CD8-positive, alpha-beta memory T cell (primary cell): ENCODE measurements at places on chromosomes 6 and 20.

GRCh38 chr6:117496383-117496990 is 14.0 kb downstream of the DCBLD1 start:
- no peak for DNase-seq

DNA sequence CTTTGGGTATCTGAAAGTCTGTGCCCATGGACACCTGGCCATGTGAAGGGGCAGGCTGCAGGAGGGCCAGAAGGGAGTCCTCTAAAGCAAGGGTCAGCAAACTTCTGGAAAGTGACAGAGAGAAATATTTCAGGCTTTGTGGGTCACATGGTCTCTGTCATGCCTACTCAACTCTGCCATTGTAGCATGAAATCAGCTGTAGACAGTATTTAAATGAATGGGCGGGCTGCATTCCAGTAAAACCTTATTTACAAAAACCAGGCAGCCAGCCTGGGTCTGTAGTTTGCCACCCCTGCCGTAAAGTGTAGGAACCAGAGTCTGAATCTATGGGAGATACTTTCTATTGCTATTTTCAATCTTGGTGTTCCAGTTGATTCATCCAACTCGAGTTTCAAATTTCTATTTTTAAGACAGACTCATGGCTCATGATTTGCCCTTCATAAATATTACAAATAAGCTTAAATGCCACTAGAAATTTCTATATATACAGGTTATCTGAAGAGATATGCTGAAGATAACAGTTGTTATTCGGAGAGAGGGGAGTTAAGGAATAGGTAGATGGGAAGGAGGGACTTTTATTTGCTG is 19.0 kb upstream of the ADGRF4 start:
- no peak for DNase-seq

DNA sequence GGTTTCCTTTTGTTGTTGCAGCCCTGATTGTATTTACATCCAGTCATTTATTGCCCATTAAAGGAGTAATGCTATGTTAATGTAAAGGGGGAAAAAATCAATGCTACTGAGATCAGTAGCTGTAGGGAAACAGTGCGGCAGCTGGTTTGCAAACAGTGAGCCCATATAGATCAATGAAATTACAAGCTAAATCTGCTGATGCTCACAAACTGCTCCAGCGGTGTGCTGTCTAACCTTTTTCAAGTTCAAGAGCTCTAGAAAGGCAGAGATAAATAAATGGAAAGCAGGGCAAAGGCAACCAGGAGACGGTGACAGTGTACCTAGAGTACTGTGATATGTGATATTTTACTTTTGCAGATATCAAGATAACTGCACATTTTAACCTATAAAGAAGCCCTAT is 449.0 kb upstream of the MMS22L start:
- no peak for DNase-seq

- DNase-seq, result no peak
Observed at GRCh38 chr6:35136185-35136584, 5.0 kb downstream of the TCP11 start.

GRCh38 chr6:137202078-137202477 is 17.1 kb downstream of the IFNGR1 start:
- DNase-seq, result no peak

DNA sequence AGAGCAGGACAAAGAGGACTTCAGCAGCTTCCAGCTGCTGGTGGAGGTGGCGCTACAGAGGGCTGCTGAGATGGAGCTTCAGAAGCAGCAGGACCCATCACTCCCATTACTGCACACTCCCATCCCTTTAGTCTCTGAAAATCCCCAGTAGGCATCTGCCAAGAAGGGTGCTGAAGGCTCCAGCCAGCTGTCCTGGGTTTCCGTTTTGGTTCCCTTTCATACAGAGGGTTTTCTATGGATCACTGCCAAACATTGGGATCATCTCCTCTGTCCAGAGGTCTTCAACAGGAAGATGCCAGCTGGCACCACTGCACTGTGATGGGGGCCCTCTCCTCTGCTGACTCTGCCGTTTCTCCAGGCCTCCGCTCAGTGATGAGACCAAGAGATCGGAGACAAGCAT is 14.3 kb upstream of the RAB5IF start:
- DNase-seq, result no peak

GRCh38 chr20:14582855-14583254 is 245.4 kb upstream of the FLRT3 start:
- DNase-seq, result no peak

- DNase-seq, result no peak
Observed at GRCh38 chr6:4521070-4521469, 255.1 kb upstream of the CDYL start.

- DNase-seq, result no peak
Observed at GRCh38 chr20:51440589-51440988, 101.9 kb downstream of the NFATC2 start.

DNA sequence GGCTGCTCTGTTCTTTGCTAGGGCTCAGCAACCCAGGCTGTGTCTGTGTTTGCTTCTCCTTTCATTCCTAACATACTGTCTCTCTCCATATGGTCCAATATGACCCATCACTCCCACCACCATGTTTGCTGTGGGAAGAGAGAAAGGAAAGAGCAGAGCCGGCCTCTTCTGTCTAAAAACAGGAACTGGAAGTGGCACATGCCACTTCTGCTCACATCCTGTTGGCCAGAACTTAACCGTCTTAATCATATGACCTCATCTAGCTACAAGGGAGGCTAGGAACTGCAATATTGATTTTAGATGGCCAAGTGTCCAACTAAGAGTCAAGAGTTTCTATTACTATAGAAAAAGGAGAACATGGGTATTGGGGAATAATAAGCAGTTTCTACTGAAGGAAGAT is 212.5 kb upstream of the CHD6 start:
- no peak for DNase-seq

DNA sequence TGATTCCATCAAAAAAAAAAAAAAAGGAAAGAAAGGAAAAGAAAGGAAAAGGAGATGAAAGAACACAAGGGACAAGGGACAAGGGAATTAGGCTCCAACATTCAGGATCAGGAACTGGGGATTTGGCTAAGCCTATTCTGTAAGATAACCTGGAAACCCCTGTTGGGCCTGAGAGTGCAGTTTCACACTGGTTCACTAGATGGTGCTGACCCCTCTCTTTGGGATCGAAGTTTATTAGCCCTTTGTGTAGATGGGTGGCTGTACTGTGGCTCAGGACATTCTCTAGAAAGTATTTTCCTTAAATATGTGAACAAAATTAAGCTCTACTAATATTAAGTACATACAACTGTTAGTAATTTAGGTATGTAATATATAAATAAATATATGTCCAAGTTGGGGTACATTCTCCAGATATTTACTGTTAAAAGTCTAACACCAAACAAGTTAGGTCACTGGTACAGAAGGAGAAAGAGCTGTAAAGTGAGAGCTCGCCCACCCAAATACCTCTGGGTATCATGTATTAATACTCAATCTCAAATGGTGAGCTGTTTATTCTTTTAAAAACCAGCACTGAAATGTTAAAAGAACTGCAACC is 6.3 kb downstream of the OR2A4 start:
- DNase-seq, result peak; percentile 4

- DNase-seq, result no peak
Observed at GRCh38 chr6:14867802-14868201, 378.1 kb upstream of the JARID2 start.

GRCh38 chr20:15098351-15098750 is 760.9 kb upstream of the FLRT3 start:
- DNase-seq, result no peak

- no peak for DNase-seq
Observed at GRCh38 chr6:79868098-79868722, 79.1 kb downstream of the ELOVL4 start.

- DNase-seq, result no peak
Observed at GRCh38 chr20:32829311-32830005, 9.7 kb downstream of the MAPRE1 start.

DNA sequence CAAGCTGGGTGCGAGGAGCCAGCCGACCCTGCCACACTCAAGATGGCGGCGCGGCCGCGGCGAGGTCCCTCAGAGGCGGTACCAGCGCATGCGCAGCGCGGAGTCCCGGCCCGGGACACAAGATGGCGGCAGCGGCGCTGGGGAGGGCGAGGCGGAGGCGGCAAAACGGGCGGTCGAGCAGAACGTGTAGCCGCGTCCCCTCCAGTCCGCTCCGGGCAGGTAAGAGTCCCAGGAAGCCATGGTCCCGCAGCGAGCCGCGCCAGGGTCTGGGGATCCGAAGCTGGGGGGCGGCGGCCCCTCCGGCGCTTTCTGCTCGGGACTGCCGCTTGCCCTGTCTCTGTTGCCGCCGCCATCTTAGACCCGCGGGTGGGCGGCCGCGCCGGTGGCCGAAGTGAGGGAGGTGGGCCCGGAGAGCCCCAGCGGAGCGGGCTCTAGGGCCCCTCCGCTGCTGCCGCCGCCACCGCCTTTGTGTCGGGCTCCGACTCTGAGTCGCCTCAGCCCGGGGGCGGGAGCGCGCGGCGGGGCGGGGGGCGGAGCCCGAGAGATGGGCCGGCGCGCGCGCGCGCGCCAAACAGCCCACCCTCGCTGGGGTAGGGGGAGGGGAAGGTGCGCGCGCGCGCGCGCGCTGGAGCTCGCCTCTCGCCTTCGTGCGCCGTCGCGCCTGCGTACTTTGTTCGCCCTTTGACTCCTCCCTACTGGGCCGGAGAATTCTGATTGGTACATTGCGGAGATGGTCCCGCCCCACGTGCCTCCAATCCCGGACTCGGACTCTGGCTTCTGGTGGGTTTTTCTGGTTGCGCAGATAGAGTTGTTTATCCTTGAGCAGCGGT is at the start of gene PCIF1:
Gene PCIF1 (plus strand): TSS at position 98 of the 830 bp plus-strand sequence. CDS start 4,317 bp downstream, outside the sequence.
- DNase-seq, result peak; percentile 100

DNA sequence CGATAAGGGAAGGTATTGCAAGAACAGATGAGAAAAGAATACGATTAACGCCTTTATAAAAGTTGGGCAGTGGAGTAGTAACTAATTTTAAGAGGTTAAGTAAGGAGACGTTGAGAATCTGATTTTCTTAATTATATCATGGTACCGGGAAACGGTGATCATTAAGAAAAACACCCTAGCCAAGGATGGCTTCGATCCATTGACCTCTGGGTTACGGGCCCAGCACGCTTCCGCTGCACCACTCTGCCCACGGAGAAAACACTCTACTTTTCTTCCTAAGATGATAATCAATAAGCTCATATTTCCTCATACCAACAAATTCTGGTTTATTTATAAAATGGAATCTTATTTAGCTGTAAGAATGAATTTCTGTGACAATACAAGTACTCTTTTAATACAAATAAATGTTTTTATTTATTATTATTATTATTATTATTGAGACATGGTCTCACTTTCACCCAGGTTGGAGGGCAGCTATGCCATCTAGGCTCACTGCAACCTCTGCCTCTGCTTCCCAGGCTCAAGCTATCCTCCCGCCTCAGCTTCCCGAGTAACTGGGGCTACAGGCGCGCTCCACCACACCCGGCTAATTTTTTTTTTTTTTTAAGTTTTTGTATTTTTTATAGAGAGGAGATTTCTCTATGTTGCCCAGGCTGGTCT is 8.3 kb downstream of the POM121L2 start:
- DNase-seq, result no peak

DNA sequence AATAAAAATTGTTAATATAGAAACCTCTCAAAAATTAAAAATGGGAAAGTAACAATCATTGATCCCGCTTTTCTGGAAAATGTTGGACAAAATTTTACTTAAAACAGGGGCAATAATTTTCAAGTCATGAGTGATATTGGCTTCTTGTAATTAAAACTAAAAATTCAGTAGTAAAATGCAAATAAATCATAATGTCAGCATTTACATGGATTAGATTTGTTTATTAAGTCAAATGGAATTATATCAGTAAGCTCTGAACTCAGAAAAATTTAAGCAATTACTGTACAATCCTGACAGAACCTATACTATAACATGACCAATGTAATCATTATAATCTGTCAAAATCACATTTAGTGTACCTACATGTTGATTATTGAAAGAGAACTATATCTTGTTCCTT is 39.9 kb upstream of the NKX2-4 start:
- DNase-seq, result no peak

- DNase-seq, result no peak
Observed at GRCh38 chr6:43277643-43278523, 20.2 kb upstream of the SLC22A7 start.

DNA sequence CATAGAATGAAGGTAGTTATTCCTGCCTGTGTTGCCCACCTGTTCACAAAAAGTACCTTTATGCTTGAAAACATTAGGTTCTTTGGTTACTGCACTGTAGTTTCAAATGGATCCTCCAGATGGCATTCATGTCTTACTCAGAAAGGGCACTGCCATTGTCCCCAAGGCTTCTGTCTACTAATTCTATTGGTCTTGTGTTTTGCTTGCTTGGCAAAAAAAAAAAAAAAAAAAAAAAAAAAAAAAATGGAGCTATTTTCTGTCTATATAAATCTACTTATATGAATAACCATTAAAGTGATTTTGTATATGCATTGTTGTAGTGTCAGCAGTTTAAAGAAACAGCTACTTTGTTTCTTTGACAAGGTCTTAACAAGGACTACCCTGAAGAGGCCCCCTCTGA is 12.7 kb upstream of the EFHC1 start:
- DNase-seq, result peak; percentile 38

GRCh38 chr20:48069596-48069995 is 284.3 kb upstream of the SULF2 start:
- DNase-seq, result no peak

GRCh38 chr6:14838133-14838583 is 407.7 kb upstream of the JARID2 start:
- DNase-seq, result no peak

GRCh38 chr6:15264412-15264811 is 18.5 kb downstream of the JARID2 start:
- DNase-seq, result no peak

- no peak for DNase-seq
Observed at GRCh38 chr20:45727044-45727443, 4.9 kb downstream of the SPINT4 start.

- DNase-seq, result no peak
Observed at GRCh38 chr20:59772931-59773913, 160.2 kb downstream of the SYCP2 start.

GRCh38 chr6:136923116-136923953 is 1.2 kb downstream of the SLC35D3 start:
- DNase-seq, result no peak

- DNase-seq, result no peak
Observed at GRCh38 chr6:38432079-38432478, 207.7 kb downstream of the BTBD9 start.

DNA sequence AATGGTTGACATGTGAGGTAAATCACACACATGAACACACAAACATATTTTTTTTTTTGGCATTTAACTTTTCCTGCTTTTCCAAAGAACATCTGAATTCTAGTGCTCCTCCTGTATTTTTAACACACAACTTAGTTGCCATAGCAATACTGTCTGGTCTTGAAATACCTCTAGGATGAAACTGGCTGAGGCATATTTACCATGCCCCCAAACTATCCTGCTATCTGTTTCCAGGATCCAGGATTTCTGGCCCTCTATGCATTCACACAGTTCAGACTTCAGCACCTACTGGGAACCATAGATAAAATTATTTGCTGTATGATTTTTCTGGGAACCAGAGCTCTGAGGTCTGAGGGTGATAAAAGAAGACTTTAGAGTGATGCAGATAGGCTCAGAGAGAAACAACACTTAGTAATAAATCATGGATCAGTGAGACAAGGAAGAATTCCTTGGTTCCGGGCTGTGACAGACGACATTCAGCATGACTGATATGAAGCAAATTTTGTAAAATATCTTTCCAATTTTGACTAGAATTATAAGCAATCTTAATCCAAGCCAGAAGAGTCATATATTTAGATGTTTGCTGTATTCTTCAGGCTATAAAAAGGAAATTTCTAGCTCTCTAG is 359.7 kb downstream of the BTBD9 start:
- no peak for DNase-seq
